WTC11 (cell line): ENCODE measurements at places on chromosomes 16 and 17. TPM values are rescaled to one million over a fixed set of nuclear protein-coding genes. Genes with fewer than 3 reads are reported as not detected.
A peak's percentile ranks its signal among the peaks of the same experiment; 100 is the strongest.

The ARHGAP23 gene
- 49.1 to 66.0 TPM (median 56.6 TPM) in 3 replicates for total RNA-seq

The PKMYT1 gene
- total RNA-seq = 102 to 120 TPM (median 113 TPM) in 3 replicates

The RASD1 gene
- total RNA-seq = 5.1 to 5.3 TPM (median 5.2 TPM) in 3 replicates

The CES5A gene
- not detected in 3 replicates for total RNA-seq

The FNDC8 gene
- total RNA-seq = not detected in 3 replicates

The NIP7 gene
- 39.2 to 43.7 TPM (median 40.5 TPM) in 3 replicates for total RNA-seq

- DNase-seq = no peak
Observed at GRCh38 chr17:36888236-36888951, 48.9 kb upstream of the LHX1 start.

DNA sequence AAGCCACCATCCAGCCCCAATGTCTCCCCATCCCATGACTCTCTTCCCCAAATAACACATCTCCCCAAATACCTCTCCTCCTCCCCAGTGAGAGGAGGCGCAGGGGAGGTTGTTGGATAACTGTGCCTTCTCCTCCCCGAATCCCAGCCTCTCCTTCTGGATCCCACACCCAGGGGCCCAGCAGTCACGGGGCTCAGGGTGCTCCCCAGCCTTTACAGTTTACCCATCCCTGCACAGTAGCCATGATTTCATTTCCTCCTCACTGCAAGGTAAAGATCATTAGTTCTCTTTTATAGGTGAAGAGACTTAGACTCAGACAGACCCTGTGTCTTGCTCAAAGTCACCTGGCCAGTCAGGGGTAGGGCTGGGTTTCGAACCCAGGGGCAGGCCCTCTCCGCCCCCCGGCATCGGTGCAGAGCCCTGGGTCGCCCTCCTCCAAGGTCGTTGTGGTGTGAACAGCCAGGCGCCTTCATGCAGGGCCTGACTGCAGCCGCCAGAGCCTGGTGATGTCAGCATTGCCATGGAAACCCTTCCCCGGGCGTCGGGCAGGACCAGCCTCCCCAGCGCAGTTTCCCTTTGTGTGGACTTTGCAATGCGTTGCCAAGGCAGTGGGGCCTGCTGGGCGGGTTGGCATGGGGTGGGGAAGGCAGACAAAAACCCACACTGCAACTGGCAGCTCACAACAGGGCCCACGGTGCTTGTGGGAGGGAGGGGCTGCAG lies 53.3 kb upstream of the TOB1 start:
- DNase-seq = peak; percentile 75

DNA sequence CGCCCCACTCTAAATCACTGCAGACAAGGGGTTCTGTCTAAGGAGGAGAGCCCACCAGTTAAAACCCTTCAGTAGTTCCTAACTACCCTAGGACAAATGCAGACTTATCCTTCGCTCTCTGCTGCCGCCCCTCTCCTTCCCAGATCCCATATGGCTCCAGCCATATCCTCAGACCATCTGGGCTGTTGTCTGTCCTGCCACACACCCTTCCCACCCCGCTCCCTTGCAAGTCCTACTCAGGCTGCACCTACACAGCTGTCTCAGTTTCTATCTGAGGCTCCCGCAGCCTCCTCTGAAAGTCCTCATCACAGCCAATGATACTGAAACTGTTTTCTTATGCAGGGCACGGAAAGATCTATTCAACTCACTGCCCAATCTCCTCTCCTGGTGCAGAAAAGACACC lies 720 bp upstream of the BCKDK start:
- no peak for DNase-seq

DNA sequence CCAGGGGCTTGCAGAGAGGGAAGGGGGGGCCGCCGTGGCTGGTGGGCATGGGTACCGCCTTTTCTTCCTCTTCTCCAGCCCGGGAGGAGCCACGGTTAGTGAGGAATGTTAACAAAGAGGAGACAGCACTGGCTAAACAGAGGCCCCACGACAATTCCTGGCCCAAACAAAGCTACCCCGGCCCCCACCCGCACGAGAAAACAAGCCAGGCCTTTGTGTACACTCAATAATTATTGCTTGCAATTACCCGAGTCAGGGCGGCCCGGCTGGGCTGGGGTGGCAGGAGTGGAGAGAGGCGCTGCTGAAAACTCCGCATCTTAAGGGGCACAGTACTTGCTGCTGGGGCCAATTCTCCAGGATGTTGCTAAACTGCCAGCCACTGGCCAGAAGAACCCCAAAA lies 56.4 kb downstream of the IRX5 start:
- DNase-seq = no peak

GRCh38 chr17:27259356-27259755 lies 34.6 kb upstream of the WSB1 start:
- DNase-seq = no peak

GRCh38 chr17:49397586-49397985 lies 17.1 kb downstream of the PHB1 start:
- DNase-seq = no peak

- DNase-seq = no peak
Observed at GRCh38 chr16:3266873-3267537, 10.6 kb upstream of the MEFV start.

- no peak for DNase-seq
Observed at GRCh38 chr16:85363427-85363826, 249.7 kb upstream of the GSE1 start.

GRCh38 chr16:12542818-12543699 lies 260.6 kb downstream of the CPPED1 start:
- no peak for DNase-seq

DNA sequence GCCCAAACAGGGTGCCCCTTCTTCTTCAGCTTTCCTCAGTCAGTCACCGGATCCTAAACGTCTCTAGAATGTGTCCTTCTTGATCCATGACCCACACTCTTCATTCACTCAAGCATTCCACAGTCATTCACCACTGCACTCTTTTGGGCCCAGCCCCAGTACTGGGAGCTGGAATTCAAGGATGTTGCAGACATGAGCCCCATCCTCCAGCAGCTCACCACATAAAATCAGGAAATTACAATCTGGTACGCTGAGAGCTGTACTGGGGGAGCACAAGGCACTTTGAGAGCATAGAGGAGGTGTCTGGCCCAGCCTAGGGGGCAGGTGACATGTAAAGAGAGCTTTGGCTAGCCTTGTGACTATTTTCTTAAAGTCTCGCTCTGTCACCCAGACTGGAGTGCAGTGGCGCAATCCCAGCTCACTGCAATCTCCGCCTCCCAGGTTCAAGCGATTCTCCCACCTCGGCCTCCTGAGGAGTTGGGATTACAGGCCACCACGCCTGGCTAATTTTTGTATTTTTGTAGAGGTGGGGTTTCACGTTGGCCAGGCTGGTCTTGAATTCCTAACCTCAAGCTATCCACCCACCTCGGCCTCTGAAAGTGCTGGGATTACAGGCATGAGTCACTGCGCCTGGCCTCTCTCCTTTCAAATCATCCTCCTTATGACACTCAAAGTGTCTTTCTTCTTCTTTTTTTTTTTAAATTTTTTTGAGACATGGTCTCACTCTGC lies 18.7 kb downstream of the CES4A start:
- DNase-seq = no peak

DNA sequence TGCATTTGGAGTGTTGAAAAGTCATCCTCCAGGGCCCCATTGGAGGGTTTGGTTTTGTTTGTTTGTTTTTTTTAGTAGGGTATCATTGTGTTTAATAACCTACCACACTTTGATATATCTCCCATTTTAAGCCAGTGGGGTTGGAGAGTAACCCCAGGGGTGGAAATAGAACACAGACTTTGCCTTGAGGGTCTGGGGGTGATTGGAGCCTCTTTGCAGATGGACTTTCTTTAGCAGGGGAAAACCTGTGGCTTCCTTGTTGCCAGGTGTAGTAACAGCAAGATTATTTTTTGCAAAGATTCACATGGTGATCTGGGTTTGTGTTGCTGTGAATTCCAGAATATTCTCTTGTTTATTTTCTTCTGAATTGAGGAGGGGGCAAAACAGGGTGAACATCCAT lies 1.5 kb downstream of the ABCC1 start:
- no peak for DNase-seq

DNA sequence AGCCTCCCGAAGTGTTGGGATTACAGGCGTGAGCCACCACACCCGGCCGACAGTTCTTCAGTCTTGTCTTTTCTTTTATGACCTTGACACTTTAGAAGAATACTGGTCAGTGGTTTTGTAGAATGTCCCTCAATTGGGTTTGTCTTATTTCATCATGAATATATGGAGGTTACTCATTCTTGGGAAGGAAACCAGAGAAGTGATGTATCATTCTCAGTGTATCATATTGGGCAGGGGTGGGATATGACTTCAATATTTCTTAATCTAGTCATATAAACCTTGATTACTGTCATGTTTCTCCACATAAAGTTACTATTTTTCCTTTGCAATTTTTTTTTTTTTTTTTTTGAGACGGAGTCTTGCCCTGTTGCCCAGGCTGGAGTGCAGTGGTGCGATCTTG lies 36.9 kb downstream of the SNTB2 start:
- DNase-seq = no peak
